Ecto neural progenitor cell (in vitro differentiated cells): ENCODE measurements at places on chromosomes 2 and 18.

DNA sequence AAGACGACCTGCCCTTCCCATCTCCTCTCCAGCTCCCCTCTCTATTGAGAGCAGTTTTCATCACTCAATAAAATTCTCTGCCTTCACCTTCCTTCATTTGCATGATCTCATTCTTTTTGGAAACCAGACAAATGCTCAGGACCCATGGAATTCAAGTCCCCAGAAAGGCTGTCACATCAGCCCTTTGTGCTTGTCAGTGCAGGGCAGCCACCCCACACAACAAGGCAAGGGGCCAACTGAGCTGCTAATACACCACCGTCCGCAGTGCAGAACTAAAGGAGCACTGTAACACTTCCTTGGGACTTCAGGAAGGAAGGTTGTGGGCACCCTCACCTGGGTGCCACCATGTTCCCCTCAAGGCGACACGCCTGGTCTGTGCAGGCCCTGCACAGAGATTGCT, 26.2 kb downstream of the MCEE start:
- no peak for DNase-seq

DNA sequence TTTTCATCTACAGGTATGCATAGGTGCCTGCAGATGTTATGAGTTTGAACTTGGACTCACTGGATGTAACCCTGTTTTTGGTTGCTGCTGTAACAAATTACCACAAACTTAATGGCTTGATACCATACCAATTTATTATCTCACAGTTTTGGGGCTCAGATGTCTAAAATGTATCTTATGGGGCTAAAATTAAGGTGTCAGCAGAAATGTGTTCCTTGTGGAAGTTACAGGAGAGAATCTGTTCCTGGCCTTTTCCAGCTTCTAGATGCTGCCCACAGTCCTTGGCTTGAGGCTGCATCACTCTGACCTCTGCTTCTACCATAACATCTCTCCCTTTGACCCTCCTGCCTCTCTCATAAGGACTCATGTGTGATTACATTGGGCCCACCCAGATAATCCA, 47.6 kb downstream of the POLE4 start:
- no peak for DNase-seq

DNA sequence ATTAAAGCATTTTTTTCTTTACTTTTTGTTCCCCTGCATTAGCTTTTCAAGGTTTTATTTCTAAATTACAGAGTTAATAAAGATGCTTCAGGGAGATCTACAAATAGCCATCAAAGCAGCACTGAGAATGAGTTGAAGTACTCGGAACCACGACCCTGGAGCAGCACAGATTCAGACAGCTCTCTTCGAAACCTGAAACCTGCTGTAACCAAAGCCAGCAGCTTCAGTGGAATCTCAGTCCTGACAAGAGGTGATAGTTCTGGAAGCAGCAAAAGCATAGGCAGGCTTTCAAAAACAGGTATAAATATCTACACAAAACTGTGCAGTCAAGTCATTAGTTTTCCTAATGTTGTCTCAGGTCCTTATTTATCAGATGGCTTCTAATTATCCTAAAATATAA, 102.8 kb upstream of the UBXN4 start:
- DNase-seq = no peak

GRCh38 chr2:125559186-125559585, 1096.8 kb upstream of the GYPC start:
- no peak for DNase-seq

GRCh38 chr2:175880-176820, 87.7 kb downstream of the SH3YL1 start:
- DNase-seq = no peak

DNA sequence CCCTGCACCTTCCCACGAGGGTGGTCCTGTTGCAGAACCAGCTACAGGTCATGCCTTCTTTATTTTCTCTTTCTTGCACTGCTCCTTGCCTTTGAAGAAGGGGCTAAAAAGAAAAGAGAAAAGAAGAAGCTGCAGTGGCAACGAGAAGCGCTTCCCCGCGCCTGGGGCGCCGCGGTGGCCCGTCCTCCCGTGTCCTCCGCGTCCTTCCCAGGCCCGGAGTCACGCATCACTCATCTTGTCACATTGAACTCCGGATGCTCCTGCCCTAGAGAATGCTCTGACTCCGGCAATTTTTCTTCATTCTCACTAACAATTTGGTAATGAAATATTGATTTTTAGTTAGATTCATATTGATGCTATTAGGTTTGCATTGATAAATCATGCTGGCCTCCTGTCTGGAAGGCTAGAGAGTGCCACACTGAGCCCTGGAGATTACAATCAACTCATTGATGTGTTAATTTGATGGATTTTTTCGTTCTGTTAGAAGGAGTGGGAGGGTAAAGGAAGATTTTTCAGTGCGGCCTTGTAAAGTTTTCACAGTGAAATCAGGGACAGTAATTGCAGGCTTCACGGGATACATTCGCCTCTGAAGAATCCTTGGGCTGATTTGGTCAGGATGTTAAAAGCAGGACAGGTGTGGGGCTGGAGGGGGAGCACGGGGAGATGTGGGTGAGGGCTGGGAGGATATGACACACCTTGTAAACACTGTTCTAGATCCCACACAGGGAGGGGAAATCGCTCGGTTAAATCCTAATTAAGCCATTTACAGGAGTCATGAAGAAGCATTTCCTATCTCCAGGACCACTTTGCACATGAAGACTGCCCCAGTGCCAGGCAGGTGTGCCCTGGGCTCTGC, 349.3 kb downstream of the ZNF516 start:
- no peak for DNase-seq

- DNase-seq = no peak
These were observed 228.9 kb upstream of the SPOPL start for GRCh38 chr2:138272524-138273195.
